ENCODE measurements at places on chromosomes 6 and 20. TPM values are rescaled to one million over a fixed set of nuclear protein-coding genes. Genes with fewer than 3 reads are reported as not detected.

PLAGL1 gene
- total RNA-seq = 17.8 TPM

- no peak overlapping the region for H3K27ac ChIP-seq
- no peaks in the 10 kb centered on the region for H3K4me1 ChIP-seq
- H3K27me3 ChIP-seq = no peaks in the 10 kb centered on the region
- no peak overlapping the region for H3K4me3 ChIP-seq
- no peak for DNase-seq
Measured at GRCh38 chr6:47428288-47428687, 49.3 kb upstream of the CD2AP start.

GRCh38 chr6:45566882-45567281, 189.1 kb upstream of the SUPT3H start:
- H3K27ac ChIP-seq = no peak overlapping the region
- H3K27me3 ChIP-seq = no peaks in the 10 kb centered on the region
- no peaks in the 10 kb centered on the region for H3K36me3 ChIP-seq
- H3K4me1 ChIP-seq = no peaks in the 10 kb centered on the region
- H3K4me3 ChIP-seq = no peak overlapping the region

GRCh38 chr6:4318321-4318720, 182.9 kb upstream of the ECI2 start:
- DNase-seq = no peak
- H3K36me3 ChIP-seq = no peaks in the 10 kb centered on the region
- H3K4me3 ChIP-seq = no peak overlapping the region
- H3K4me1 ChIP-seq = no peaks in the 10 kb centered on the region
- no peak overlapping the region for H3K27ac ChIP-seq
- H3K27me3 ChIP-seq = no peaks in the 10 kb centered on the region

DNA sequence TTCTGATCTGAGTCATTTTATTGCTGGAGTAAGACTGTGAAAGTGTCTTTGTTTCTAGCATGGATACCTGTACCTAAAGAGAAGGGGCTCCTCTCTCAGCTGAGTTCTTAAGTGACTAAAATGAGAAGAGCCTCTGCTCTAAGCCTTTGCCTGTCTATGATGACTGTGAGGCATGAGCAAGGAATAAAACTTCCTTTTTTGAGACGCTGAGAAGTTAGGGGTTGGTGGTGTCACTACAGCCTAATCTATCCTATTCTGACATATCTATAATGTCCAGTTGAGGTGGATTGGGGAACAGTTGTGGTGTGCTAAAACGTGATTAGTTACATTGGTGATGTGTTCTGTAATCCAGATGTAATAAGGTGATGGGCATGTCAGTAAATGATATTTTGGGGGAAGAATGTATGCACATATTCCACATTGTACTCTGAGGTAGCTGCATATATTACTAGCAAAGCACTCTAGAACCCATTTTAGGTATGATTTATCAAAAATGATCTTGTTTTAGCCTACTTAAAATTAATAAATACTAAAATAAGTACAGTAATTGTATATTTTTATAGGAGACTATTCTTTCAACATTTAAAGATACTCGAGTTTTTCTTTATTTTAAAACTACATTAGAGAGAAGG, 18.1 kb downstream of the ADGRB3 start:
- no peak for DNase-seq
- H3K4me3 ChIP-seq = no peak overlapping the region
- no peaks in the 10 kb centered on the region for H3K4me1 ChIP-seq
- no peak overlapping the region for H3K27ac ChIP-seq
- H3K27me3 ChIP-seq = no peaks in the 10 kb centered on the region
